Thyroid gland (tissue), 4 donors: ENCODE measurements at places on chromosomes 1 and 21.

GRCh38 chr21:18771845-18772380 lies 368.3 kb upstream of the TMPRSS15 start:
- H3K36me3 ChIP-seq, result no peaks in the 10 kb centered on the region
- H3K27ac ChIP-seq, result no peak overlapping the region
- H3K4me1 ChIP-seq, result no peaks in the 10 kb centered on the region
- no peak for DNase-seq
- H3K4me3 ChIP-seq, result no peak overlapping the region

GRCh38 chr1:101178341-101178687 lies 58.5 kb upstream of the S1PR1 start:
- no peaks in the 10 kb centered on the region for H3K27me3 ChIP-seq
- no peaks in the 10 kb centered on the region for H3K4me1 ChIP-seq
- H3K4me3 ChIP-seq, result no peak overlapping the region
- DNase-seq, result no peak

DNA sequence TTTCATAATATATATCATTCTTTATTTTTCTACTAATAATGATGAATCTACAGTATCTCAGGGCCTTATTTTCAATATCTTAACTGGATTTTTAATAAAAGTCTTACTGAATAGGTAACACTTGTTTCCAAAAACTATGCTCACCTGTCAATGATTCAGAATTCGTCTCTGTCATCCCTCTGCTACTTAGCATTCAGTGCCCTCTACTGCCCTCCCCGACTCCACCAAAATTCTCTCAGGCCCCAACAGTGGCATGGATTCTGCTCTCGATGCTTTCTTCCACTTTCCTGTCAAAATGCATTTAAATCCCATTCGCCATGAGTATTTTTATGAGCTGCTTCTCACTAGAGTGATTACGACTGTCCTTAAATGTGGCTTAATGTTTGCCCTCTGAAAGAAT lies 10.5 kb upstream of the BACH1 start:
- H3K27me3 ChIP-seq, result no peaks in the 10 kb centered on the region
- no peak for DNase-seq
- no peaks in the 10 kb centered on the region for H3K36me3 ChIP-seq
- H3K27ac ChIP-seq, result no peak overlapping the region
- no peak overlapping the region for H3K4me3 ChIP-seq
- H3K4me1 ChIP-seq, result no peaks in the 10 kb centered on the region

- no peaks in the 10 kb centered on the region for H3K27me3 ChIP-seq
- no peaks in the 10 kb centered on the region for H3K4me1 ChIP-seq
- no peak overlapping the region for H3K27ac ChIP-seq
- no peak for DNase-seq
Observed at GRCh38 chr1:203084588-203085527, 954 bp downstream of the MYOG start.

GRCh38 chr1:167262836-167263235 lies 42.1 kb downstream of the POU2F1 start:
- peaks cover 12% of the 10 kb centered on the region for H3K4me1 ChIP-seq
- H3K4me3 ChIP-seq, result no peak overlapping the region
- H3K36me3 ChIP-seq, result no peaks in the 10 kb centered on the region
- no peak for DNase-seq

- no peak overlapping the region for H3K4me3 ChIP-seq
- H3K36me3 ChIP-seq, result no peaks in the 10 kb centered on the region
- peak overlapping the region; percentile 13 for H3K27ac ChIP-seq
Observed at GRCh38 chr1:59669752-59670312, 144.9 kb upstream of the HOOK1 start.

DNA sequence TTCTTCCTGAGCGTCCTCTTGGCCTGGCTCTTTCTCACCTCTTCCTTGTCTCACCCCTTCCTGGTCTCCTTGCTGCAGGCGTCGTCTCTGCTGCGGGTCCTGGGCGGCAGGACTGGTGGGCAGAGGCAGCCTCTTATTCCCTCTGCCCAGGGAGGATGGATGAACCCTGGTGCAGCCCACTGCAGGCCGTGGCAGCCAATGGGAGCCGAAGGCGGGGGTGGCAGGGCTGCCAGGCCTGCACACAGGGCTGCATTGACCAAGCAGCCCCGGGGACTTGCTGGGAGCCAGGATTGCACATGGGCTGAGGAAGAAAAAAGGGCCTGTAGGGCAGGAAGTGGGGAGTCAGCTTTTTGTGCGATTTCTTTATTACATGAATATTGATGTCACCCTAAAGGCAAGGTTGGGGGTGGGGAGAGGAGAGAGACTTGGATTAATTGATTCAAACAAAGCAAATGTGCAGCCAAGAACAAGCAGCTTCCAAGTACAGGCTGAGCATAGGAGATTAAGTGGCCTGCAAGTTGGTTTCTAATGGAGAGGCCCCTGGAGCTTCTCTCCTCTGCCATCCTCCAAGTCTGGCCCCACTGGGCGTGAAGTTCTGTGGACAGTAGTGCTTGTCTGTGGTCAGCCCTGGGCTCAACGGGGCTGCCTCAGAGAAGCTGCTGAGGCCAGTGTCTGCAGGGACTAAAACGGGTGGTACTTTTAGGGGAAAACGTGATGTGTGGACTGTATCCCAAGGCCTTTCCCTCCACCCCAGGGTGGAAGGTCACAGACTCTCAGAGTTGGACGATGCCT lies at the start of gene S100B:
Gene S100B (minus strand): TSS at position 108 of the 792 bp plus-strand sequence. CDS start 2,667 bp downstream, outside the sequence.
- H3K27ac ChIP-seq, result no peak within 1 kb of the TSS
- H3K4me1 ChIP-seq, result no peaks in the 10 kb centered on the region
- no peak for DNase-seq
- H3K36me3 ChIP-seq, result no peaks in the 10 kb centered on the region
- H3K4me3 ChIP-seq, result no peak within 1 kb of the TSS
- no peaks in the 10 kb centered on the region for H3K27me3 ChIP-seq

GRCh38 chr1:96361271-96361856 lies 360.2 kb upstream of the PTBP2 start:
- H3K4me3 ChIP-seq, result no peak overlapping the region
- no peaks in the 10 kb centered on the region for H3K27me3 ChIP-seq
- no peaks in the 10 kb centered on the region for H3K4me1 ChIP-seq

DNA sequence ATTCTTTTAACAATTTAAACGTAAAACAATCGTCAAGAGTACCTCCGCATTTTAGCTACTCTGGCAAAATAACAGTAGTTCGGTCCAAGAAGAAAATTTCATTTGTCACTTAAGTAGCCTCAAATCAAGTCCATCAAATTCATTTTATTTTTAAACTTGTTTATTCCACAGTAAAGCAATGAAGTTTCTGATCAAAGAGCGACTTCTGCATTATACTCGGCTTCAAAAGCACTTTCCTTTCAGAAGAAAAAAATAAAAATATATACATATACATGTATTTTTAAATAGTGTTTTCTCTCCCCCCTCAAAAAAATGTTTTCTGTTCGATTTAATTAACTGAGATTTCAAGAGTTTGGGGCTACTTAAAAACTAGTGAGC lies 115.0 kb downstream of the RERE start:
- H3K4me3 ChIP-seq, result no peak overlapping the region
- H3K36me3 ChIP-seq, result no peaks in the 10 kb centered on the region
- no peaks in the 10 kb centered on the region for H3K27me3 ChIP-seq
- no peak for DNase-seq
- peaks cover 48% of the 10 kb centered on the region for H3K4me1 ChIP-seq

GRCh38 chr1:174875306-174875705 lies 124.4 kb upstream of the CACYBP start:
- DNase-seq, result peak; percentile 19
- no peaks in the 10 kb centered on the region for H3K4me1 ChIP-seq
- no peaks in the 10 kb centered on the region for H3K36me3 ChIP-seq
- H3K27ac ChIP-seq, result no peak overlapping the region
- H3K4me3 ChIP-seq, result no peak overlapping the region

- DNase-seq, result peak; percentile 48
- H3K4me1 ChIP-seq, result peaks cover 26% of the 10 kb centered on the region
- peak overlapping the region; percentile 93 for H3K27ac ChIP-seq
- peak overlapping the region; percentile 84 for H3K4me3 ChIP-seq
- H3K36me3 ChIP-seq, result no peaks in the 10 kb centered on the region
Observed at GRCh38 chr1:94542088-94542870, 720 bp upstream of the F3 start.

- no peak overlapping the region for H3K4me3 ChIP-seq
- no peak overlapping the region for H3K27ac ChIP-seq
- no peaks in the 10 kb centered on the region for H3K36me3 ChIP-seq
- no peaks in the 10 kb centered on the region for H3K27me3 ChIP-seq
- H3K4me1 ChIP-seq, result no peaks in the 10 kb centered on the region
- peak; percentile 48 for DNase-seq
Observed at GRCh38 chr1:176897350-176898236, 266.9 kb downstream of the ASTN1 start.

DNA sequence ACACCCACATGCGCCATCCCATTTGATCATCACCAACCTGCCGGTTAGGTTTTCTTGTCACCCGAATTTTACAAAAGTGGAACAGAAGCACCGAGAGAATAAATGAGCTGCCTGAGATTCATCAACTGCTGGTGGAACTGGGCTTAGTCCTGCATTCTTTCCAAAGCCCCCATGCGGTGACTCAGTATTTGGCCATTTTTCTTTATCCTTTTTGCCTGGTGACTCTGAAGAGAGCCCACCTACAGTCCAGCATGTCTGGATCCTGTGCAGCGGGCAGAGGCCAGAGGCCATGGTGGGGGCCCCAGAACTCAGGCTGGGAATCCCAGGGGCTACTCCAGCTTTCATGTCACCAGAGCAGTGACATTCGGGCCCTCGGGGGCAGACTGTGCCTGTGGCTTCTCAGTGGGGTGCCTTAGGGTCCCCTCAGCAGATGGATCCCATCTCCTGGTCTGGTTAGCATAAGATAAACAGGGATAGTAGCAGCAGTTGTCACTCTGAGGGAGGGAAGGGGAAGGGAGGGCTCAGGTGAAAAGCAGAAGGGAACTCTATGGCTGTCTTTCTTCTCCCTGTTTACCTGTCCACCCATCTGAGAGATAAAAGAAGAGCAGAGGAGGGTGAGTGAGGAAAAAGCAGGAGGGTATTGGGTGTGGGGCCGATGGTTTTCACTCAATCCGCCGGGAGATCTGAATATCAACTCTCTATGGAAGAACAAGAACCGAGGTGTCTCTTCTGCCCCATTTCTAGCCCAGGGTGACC lies 63.2 kb downstream of the KIF26B start:
- H3K27ac ChIP-seq, result no peak overlapping the region
- no peak overlapping the region for H3K4me3 ChIP-seq
- no peaks in the 10 kb centered on the region for H3K36me3 ChIP-seq
- H3K27me3 ChIP-seq, result no peaks in the 10 kb centered on the region
- no peak for DNase-seq

DNA sequence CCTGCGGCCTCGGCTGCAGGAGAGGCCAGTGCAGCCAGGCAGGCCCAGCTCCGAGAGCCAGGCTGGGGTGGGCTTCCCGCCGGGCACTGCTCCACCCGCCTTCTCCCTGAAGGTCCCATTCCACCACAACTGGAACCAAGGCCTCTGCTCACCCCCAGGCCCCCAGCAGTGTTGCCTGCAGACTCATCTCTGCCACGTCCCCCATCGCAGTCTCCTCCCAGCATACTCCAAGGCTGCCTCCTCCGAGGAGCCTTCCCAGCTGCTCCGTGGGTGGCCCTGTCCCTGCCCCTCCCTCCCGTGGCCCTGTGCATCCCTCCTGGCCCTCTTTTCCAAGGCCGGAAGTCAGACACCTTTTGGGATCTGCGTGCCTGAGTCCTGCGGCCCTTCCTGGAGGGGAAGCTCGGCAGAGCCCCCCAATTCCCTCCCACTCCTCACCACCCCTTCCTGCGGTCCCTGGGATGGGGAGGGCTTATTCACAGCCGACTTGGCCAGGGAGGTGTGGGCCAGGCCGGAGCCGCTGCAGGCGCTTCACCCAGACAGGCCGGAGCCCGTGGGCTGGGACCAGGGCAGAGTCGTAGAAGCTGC lies 47.6 kb downstream of the SLX9 start:
- H3K4me3 ChIP-seq, result no peak overlapping the region
- H3K4me1 ChIP-seq, result peaks cover 7% of the 10 kb centered on the region
- H3K27ac ChIP-seq, result no peak overlapping the region
- H3K36me3 ChIP-seq, result no peaks in the 10 kb centered on the region

- DNase-seq, result no peak
- no peak overlapping the region for H3K27ac ChIP-seq
- no peaks in the 10 kb centered on the region for H3K27me3 ChIP-seq
- H3K4me1 ChIP-seq, result peaks cover 13% of the 10 kb centered on the region
Observed at GRCh38 chr1:10904396-10905358, 107.8 kb upstream of the TARDBP start.

- H3K27ac ChIP-seq, result no peak overlapping the region
- H3K4me1 ChIP-seq, result no peaks in the 10 kb centered on the region
- H3K4me3 ChIP-seq, result no peak overlapping the region
- no peaks in the 10 kb centered on the region for H3K27me3 ChIP-seq
Observed at GRCh38 chr1:182580736-182581135, 8.3 kb downstream of the RNASEL start.

GRCh38 chr21:45299864-45300785 lies 12.4 kb upstream of the POFUT2 start:
- no peaks in the 10 kb centered on the region for H3K36me3 ChIP-seq
- DNase-seq, result no peak
- peaks cover 3% of the 10 kb centered on the region for H3K4me1 ChIP-seq
- no peak overlapping the region for H3K27ac ChIP-seq
- no peak overlapping the region for H3K4me3 ChIP-seq

- H3K36me3 ChIP-seq, result no peaks in the 10 kb centered on the region
- H3K4me1 ChIP-seq, result no peaks in the 10 kb centered on the region
- H3K4me3 ChIP-seq, result no peak overlapping the region
- no peaks in the 10 kb centered on the region for H3K27me3 ChIP-seq
Observed at GRCh38 chr1:161738627-161739287, 10.8 kb upstream of the DUSP12 start.
